ENCODE measurements at places on chromosomes 1 and 21.

DNA sequence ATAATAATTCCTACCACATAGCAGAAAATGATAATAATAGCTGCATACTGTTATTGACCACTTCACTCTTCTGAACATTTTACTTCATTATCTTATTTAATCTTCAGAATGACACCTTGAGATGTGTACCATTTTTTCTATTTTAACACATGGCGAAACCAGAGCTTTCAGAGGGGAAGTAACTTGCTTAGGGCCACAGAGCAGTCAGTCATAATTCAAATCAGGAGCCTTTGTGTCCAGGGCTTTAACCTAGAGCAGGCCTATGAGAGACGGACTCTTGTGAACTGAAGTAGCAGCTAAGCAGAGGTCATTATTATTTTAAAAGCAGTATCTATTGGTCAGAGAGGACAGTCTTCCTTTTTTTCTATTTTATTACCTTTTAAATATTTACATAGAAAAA, 114.0 kb downstream of the ROR1 start:
- DNase-seq = no peak

GRCh38 chr1:246397046-246397445, 110.0 kb downstream of the SMYD3 start:
- no peak for DNase-seq

GRCh38 chr1:228376651-228377631, 29.7 kb downstream of the TRIM11 start:
- no peak for DNase-seq

DNA sequence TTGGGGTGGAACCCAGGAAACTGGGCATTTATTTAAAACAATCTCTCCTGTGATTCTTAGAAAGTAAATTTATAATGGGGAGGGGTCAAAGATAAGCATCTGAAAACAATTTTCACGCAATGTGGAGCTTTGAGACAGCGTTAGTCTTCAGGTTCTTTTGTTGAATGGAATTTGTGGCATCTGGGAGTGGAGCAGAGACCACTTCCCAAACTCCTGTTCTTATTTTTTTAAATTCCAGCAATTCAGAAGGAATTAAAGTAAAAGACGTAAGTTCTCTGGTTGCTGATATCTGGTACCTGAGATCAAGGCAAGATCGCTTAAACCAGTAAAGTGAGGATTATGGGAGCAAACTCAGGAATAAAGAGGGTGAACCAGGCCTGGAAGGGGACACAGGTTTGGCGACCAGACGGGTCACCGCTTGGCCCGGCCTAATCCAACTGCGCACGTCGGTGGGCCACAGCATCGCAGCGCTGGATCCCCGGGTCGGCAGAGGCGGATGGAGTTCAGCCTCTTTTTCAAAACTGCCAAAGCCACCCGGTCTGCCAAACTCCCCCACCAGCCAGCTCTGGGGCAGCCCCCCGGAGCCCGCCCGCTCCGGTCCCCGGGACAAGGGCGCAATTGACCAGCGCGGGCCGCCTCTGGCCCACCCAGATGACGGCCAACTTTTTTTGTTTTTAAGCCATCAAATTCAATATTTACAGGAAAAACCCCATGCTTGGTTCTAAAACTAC, 754 bp upstream of the PDPN start:
- DNase-seq = no peak

Data from activated gamma-delta T cell treated with anti-CD3 and anti-CD28 coated beads, Interleukin-2, amount 50 U/mL, for 16 hours (primary cell).